ENCODE measurements at places on chromosomes 1 and 21.

- no peak for DNase-seq
These were observed 1041.3 kb upstream of the ADGRL4 start for GRCh38 chr1:80047791-80048190.

- peak; percentile 94 for DNase-seq
These were observed at the start of gene F3 for GRCh38 chr1:94541246-94542087. Gene F3 (minus strand): TSS chr1:94541759. CDS start chr1:94541636, 123 bp downstream.

GRCh38 chr1:151846062-151846568 is 6.5 kb upstream of the C2CD4D start:
- DNase-seq, result peak; percentile 53

GRCh38 chr1:171507435-171507834 is 22.1 kb downstream of the PRRC2C start:
- DNase-seq, result no peak

GRCh38 chr21:33151941-33152731 is 77.6 kb upstream of the IFNAR2 start:
- peak; percentile 27 for DNase-seq

- no peak for DNase-seq
These were observed 1.1 kb upstream of the FABP3 start for GRCh38 chr1:31373897-31374486.

DNA sequence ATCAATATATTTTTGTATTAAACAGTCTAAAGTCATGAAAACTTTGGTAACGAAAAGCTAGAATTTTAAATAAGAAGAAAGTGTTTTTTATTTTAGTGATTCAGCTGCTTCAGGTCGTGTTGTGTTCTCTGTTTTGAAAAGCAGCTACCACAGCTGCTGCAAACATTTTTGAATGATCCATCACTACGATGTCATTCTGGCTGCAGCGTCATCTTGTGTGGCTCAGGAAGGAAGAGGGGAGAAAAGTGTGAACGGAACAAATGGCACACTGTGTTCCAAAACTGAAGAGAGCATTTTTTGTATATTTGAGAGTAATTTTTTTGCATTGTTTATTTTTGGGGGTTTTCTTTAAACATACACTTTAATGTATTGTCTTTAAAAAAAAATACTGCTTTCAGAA is 323.0 kb upstream of the ADGRL2 start:
- DNase-seq, result no peak

DNA sequence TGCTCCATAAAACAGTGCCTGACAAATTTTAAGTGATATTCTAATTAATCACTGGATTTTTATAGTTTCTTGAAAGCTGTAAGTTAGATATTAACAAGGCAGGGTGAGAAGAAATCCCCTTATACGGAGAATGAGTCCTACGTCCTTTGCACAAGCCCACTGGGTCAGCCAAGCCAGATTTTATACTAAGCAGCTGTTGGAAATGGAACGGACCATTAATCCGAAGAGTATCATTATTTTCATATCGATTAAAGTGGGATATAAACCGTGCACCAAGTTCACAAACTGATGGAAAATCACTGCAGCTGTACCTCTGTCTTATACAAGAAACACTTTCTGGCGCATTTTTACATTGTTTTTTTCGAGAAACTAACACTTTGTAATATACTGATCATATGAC is 35.2 kb downstream of the SPAG17 start:
- DNase-seq, result no peak

DNA sequence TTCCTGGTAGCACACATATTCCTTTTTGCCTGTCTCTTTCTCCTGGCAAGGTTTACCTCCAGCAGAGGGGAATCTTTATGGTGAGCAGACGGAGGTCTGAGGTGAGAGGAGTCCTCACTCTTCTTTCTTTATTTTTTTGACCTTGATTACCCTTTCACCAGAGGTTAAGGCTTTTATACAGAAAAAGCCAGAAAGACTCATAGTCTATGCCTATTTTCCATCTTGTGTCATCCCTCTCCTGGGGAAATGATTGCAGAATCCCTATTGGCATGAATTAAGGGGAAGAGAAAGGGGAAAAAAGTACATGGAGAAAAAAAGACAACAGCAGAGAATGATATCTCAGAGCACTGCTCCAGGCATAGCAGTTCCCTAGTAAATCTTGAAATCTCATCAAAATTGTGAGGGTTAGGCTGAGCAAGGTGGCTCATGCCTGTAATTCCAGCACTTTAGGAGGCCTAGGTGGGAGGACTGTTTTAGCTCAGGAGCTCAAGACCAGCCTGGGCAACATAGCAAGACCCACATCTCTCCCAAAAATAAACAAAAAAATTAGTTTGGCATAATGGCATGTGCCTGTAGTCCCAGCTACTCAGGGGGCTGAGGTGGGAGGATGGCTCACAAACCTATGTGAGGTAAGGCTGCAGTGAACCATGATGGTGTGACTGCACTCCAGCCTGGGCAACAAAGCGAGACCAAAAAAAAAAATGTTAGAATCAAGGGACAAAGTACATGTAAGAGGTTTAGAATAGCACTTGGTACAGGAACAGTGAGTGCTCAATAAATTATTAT is 1.2 kb upstream of the XPR1 start:
- no peak for DNase-seq

All from suppressor macrophage treated with lipopolysaccharide for 4 hours (primary cell).